ENCODE measurements at places on chromosomes 13 and 19.

DNA sequence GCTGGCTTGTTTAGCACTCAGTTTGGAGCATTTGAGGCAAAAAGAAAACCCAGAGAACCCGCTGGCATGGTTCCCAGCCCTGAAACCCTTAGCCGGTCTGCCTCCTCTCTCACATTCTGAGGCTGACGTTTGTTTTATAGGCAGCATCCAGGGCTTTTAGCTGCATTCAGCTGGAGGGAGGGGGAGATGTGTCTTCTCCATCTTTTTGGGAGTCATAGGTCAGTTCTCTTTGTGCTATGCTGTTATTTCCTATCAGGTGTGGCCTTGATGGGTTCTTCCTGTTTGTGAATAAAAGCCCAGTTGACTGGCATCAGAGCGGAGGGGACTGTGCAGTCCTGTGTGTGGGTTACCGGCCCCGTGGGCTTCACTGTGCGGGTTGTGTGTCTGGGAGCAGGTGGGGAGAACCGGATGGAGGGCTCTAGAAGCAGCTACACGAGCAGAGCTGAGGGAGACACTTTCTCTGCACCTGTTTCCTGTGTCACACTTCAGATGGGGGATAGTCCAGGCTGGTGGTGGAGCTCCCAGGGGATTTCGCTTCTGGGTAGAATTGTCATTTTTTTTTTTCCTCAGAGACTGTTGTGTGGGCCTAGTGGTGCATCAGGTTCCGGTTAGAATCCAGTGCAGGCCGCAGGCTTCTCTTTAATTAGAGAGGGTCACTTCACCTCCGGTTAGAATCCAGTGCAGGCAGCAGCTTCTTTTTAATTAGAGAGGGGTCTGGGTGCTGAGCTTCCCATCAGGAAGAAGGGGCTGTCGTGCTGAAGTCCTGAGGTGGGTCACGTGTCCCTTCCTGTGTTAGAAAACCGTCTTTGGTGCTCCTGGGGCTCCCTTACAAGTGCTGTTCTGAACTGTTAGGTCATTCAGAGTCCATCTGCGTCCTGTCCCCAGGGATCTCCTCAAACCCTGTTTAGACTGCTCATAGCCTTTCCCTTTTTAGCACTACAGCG, 69.6 kb downstream of the ARHGEF7 start:
- DNase-seq = no peak

DNA sequence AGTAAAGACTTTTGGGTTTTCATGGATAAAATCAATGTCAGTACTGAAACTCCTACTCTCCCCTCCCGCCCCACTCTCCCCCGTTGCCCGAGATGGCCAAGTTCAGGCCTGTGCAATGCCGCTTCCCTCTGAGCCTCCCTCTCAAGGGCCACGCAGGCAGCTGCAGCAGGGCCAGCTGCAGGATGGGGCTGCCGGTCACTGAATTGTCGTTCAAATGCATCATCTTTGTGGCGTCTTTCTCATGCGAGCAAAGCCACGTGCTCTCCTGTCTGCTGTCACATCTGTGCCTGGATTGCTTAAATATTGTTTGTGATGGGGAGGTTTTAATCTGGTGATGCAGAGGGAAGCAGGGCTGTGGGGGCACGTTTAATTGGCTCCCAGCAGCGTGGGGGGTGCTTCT, 26.6 kb downstream of the SHISA2 start:
- no peak for DNase-seq

DNA sequence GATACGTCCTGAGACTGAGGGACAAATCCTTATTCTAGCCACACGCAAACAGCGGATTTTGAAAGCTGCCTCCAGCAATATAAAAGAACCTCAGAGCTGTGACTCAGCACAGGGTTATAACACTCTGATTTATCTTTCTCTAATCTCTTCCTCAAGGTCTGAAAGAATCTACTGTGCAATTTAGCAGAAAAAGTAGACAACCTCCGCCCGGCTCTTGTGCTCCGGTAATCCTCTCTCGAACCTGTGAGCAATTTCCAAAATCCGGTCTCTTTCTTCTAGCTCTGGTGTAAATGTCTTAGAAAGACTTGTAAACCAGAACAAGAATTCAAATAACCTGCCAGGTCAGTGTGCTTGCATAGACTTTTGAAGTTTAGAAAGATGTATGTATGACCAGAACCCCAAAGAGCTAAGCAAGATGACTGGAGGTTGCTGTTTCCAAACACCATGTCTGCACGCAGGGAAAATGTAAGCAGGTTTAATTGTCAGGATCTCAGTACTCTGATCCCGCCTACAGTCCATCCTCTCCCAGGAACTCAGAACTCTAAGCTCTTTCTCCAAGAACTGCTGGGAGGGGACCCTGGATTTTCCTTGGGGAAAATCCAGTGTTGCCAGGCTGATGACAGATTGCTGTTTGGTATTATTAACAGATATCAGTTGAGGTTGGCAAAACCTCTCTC, 338.1 kb downstream of the RFC3 start:
- no peak for DNase-seq

- no peak for DNase-seq
These were observed 14.9 kb downstream of the TEX29 start for GRCh38 chr13:111335298-111335697.

DNA sequence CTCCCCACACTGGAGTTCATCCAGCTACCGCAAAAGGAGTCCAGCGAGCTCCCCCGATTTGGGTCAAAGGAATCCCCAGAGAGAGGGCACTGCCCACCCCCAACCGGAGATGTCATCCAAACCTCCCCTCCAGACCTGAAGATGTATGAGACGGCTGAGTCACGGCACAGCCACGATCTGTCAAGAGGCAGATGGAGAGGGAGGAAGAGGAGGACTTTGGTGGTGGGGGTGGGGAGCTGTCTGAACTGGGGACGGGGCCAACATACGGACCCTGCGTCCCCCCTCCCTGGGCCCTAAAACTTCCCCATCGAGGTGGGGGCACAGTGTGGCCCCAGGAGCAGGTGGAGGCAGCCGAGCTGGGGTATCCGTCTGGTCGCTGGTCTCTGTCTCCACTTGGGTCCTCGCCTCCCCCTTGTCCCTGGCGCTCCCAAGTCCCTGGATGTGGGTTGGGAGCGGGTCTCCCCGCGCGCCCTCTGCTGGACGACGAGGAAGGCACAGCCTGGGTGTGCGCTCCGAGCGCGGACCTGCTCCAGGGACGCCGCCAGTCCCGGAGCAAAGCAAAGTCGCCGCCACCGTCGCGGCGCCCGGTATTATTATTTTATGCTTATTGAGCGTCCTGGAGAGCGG, 3.8 kb downstream of the PDE4A start:
- peak; percentile 97 for DNase-seq

DNA sequence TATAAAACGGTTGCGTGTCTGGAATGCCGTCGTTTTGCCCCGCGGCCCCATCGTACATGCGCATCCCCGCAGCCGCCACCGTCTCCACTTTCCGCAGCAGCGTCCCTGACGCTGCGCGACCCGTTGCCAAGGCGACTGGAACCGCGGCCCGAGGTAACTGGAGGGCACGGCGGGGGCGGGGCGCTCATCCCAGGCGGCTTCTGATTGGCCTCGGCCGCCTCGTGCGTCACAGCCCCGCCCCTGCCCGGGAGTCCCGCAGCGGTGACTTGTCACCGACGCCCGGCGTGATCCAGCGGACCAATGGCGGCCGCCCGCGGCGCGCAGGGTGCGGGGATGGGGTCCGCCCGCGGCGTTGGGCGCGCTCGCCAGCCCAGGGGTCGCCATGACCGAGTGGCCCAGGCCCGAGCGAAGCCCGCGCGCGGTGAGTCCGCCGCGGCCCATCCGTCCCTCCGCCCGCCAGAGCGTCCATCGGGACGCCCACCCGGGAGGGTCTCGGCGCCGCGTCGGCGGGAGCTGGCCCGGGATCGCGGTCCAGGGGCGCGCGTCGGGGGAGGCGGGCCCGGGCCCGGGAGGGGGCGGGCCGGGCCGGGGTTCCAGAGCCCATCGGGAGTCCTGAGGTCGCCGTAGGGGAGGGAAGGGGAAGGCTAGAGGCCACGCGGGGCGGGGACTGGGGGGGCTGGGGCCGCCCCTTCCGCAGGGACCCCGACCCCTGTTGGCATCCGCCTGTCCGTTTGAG, at the start of gene ZSCAN1:
Gene ZSCAN1, plus strand, starts transcription at position 285 of the 736 bp plus-strand sequence. CDS start 3,812 bp downstream, outside the sequence.
- no peak for DNase-seq

- no peak for DNase-seq
These were observed 124.2 kb downstream of the ZIC5 start for GRCh38 chr13:99847318-99847750.

GRCh38 chr13:99386495-99386894, 79.3 kb upstream of the GPR183 start:
- no peak for DNase-seq

- peak; percentile 44 for DNase-seq
These were observed 220.5 kb downstream of the TM9SF2 start for GRCh38 chr13:99721606-99722337.

DNA sequence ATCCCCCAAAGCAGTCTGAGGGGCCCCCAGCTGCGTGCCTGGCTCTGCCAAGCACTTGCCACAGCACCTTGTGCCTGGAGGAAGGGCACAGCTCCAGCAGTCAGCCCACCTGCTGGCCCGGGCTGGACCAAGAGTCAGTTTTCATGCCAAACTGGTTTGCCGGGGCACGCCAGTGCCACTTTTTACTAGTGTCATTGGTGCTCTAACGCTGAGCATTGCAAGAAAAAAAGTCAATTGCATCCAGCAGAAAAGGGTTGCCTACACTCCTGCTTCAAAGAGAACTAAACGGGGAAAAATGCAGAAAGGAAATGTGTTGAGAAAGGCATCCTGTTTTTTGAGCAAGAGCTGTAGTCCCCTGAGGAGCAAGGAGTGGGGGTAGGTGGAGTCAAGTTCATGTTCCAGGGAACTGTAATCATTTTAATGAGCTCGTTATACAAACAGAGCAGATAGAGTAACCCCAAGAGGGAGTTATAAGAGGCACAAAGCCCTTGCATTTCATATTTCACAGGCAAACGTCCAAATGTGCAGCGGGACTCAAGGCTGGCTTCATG, 68.4 kb downstream of the F2RL3 start:
- DNase-seq = no peak

DNA sequence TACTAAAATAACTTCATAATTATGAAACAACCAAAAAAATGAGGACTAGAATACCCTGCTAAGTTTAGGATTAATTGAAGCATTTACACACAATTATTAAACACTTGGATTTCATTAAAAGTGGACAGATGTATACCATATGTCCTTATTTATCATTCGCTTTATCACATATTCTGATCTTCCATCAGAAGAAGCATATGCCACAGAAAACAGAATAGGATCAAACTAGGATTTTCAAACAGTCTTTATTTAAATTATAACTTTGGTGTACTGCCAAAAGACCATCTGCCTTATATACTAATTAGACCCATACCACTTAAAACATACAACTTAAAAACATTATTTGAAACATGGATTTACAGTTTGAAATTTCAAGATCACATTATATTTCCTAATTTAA, 727.1 kb upstream of the KLHL1 start:
- no peak for DNase-seq

- no peak for DNase-seq
These were observed 5.1 kb upstream of the NANOS2 start for GRCh38 chr19:45919678-45920077.

GRCh38 chr19:47885067-47885463, 1.1 kb downstream of the SULT2A1 start:
- DNase-seq = no peak

GRCh38 chr19:58578012-58578925, 5.1 kb upstream of the MZF1 start:
- no peak for DNase-seq

- DNase-seq = no peak
These were observed 535.8 kb upstream of the SLITRK1 start for GRCh38 chr13:84418041-84418440.

- DNase-seq = no peak
These were observed 7.9 kb upstream of the ARHGAP33 start for GRCh38 chr19:35767288-35768081.

GRCh38 chr19:4124638-4125037, 716 bp upstream of the MAP2K2 start:
- no peak for DNase-seq

DNA sequence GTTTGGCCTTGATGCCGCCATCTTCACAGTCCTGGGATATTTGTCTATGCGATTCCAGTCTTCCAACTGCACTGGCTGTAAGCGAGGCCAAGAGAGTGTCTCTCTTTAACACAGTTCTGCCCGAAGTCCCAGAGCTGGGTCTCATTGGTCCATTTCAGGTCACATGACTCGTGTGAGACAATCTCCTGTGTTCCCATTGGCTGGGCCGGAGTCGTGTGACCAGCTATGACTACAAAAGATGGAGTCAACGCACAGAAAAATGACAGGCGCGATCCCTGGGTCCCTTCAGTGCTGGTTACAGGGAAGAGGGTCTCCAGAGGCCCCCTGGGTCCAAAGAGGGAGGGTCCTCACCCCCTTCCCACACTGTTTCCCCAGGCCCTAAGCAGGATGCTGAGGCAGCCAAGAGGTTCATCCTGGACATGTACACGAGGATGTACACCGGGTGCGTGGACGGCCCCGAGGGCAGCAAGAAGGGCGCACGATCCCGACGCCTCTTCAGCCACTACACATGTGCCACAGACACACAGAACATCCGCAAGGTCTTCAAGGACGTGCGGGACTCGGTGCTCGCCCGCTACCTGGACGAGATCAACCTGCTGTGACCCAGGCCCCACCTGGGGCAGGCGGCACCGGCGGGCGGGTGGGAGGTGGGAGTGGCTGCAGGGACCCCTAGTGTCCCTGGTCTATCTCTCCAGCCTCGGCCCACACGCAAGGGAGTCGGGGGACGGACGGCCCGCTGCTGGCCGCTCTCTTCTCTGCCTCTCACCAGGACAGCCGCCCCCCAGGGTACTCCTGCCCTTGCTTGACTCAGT, 15.9 kb upstream of the S1PR4 start:
- DNase-seq = peak; percentile 80

- DNase-seq = no peak
These were observed 193.8 kb downstream of the URI1 start for GRCh38 chr19:30135797-30136196.

GRCh38 chr13:48158290-48158689, 63.4 kb upstream of the MED4 start:
- DNase-seq = no peak

- DNase-seq = no peak
These were observed 77.5 kb downstream of the ZNF536 start for GRCh38 chr19:30449673-30450072.

- peak; percentile 33 for DNase-seq
These were observed 20.4 kb upstream of the ZNF91 start for GRCh38 chr19:23415561-23416191.

DNA sequence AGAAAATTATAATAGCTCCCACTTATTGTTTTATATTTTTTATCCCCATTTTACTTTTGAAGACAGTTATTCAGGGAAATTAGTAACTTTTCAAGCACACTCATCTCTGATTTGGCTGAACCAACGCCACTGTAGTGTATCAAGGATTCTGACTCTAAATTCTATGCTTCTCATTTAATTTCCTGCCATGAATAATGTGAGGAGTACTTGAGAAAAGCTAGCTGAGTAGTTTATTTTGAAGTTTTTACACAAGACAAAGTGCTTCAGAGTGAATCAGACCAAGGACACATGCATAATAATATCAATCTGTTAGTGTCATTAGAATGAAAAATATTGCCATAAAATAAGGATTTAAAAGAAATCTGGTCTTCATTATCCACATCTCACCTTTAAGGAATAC, 329.9 kb downstream of the SLITRK6 start:
- no peak for DNase-seq

- DNase-seq = no peak
These were observed 143.5 kb downstream of the RXFP2 start for GRCh38 chr13:31882794-31883193.

Data from H54 (cell line).